ENCODE measurements at places on chromosomes 6 and 20.

- no peak for DNase-seq
- H3K27ac ChIP-seq: no peak overlapping the region
- no peaks in the 10 kb centered on the region for H3K4me1 ChIP-seq
- peaks cover 39% of the 10 kb centered on the region for H3K36me3 ChIP-seq
- H3K4me3 ChIP-seq: no peak overlapping the region
Measured at GRCh38 chr6:109467696-109468095, 12.1 kb upstream of the MICAL1 start.

DNA sequence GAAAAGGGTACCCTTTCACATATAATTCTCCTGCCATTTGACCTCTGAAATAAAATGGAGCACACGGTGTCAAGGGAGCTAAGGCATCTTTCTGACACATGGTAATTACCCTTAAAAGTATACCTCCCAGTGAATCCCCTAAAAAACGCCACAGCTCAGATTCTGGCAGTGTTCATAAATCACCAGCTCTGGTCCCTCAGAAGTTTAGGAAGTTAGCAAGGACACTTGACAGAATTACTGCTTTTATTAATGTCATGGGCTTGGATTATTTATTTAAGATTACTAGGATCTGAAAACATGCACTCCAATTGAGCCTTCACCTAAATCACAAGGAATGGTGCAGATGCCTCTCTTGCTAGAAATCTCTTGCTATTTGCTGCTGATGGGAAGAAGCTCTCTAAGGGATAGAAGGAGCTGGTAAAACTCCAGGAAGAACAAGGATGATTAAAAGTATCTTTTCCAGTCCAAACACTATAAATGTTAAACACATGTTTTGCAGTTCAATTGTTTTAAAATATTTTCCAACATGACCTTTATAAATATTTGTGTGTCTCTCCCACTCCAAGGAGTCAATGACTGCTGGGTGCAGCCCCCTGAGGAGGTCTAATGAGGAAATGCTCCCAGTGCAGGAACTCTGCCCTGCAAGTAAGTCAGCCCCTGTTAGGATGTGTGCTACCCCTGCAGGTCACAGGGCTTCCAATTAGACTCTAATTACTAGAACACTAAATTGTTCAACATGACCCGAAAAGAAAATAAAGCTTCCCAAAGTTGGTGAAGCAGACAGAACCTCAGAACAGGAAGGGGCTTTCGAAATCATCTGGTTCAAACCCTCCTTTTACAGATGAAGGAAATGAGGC is 230.3 kb downstream of the TFAP2A start:
- no peak overlapping the region for H3K4me3 ChIP-seq
- no peak for DNase-seq
- no peaks in the 10 kb centered on the region for H3K27me3 ChIP-seq
- peak overlapping the region; percentile 22 for H3K27ac ChIP-seq
- peaks cover 30% of the 10 kb centered on the region for H3K4me1 ChIP-seq
- H3K36me3 ChIP-seq: no peaks in the 10 kb centered on the region

- peaks cover 9% of the 10 kb centered on the region for H3K4me1 ChIP-seq
- DNase-seq: no peak
- peaks cover 10% of the 10 kb centered on the region for H3K36me3 ChIP-seq
- H3K27me3 ChIP-seq: no peaks in the 10 kb centered on the region
Measured at GRCh38 chr6:165556116-165556843, 106.8 kb downstream of the PDE10A start.

GRCh38 chr6:111534231-111534751 is 51.3 kb upstream of the REV3L start:
- H3K27ac ChIP-seq: peak overlapping the region; percentile 15
- no peak for DNase-seq
- H3K4me3 ChIP-seq: no peak overlapping the region
- peaks cover 26% of the 10 kb centered on the region for H3K4me1 ChIP-seq
- H3K27me3 ChIP-seq: no peaks in the 10 kb centered on the region

GRCh38 chr6:130765181-130765727 is 62.0 kb upstream of the SMLR1 start:
- H3K27me3 ChIP-seq: no peaks in the 10 kb centered on the region
- H3K4me3 ChIP-seq: no peak overlapping the region
- no peak for DNase-seq

GRCh38 chr6:27053738-27054137 is 193.8 kb upstream of the PRSS16 start:
- no peak for DNase-seq
- no peak overlapping the region for H3K27ac ChIP-seq

Measured in mesothelial cell of epicardium (in vitro differentiated cells).